Femur (tissue), 1 donor: ENCODE measurements at places on chromosomes 3 and 15.
A peak's percentile ranks its signal among the peaks of the same experiment; 100 is the strongest.

GRCh38 chr3:148914936-148915690 is 50.0 kb downstream of the CPA3 start:
- no peak for DNase-seq

- DNase-seq = no peak
Measured at GRCh38 chr3:148319960-148320359, 377.7 kb upstream of the AGTR1 start.

DNA sequence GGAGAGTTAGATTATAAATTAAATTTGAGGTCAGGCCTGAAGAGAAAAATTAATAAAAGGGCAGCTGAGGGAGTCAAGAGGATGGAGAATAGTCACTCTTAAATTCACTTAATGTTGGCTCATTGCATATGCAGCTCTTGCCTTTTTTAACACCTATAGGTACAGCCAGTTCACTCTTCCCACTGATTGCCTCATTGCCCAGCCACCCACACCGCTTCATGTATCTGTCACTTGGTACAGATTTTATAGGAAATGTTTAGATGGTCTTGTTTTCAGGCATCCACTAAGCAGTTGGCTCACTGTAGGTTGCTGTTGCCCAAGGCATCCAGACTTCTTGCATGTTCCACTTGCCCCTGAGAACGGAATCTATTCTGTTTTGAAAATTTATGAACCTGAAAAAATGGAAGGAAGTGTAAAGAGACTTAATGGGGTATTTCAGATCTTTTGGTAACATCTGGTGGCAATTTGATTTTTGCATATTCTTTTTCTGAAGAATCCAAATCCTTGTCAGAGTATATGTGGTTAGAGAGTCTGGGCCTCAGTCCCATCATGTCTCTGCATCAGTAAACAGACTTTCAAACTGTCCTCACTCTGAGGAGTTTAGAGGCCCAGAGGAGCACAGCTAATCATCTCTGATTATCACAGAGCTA is 151.9 kb downstream of the RBPMS2 start:
- DNase-seq = no peak

DNA sequence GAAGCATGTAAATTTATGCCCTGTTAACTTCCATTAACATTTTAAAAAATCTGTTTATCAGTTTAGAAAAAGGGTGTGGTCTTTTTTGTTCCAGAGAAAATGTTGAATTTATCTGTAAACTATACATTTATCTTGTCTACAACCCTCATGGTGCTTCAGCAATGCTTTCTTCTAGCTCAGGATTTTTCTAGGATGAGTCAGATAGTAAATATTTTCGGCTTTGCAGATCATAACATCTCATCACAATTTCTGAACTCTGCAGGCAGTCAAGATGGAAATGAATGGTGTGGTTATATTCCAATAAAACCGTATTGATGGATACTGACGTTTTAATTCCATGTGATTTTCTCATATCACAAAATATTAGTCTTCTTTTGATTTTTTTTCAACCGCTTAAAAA is 70.5 kb upstream of the FOXB1 start:
- DNase-seq = no peak

DNA sequence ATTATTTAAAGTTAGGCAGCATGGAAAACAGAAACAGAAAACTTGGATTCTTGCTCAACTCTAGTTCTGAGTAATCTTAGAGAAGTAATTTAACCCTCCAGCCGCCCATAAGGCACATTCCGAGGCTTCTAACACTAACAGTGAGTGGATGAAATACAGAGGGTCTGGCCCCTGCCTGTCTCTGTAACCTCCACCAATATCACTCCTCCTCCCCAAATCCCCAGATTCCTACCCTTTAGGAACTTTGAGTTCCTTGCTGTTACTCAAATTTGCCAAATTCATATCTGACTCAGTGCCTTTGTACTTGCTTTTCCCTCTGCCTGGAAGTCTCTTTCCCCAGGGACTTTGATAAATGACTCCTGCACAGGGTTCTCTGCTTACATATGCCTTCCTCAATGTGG is 112.5 kb upstream of the TGFBR2 start:
- no peak for DNase-seq

GRCh38 chr3:133937756-133938601 is 42.3 kb upstream of the RAB6B start:
- DNase-seq = peak; percentile 82

GRCh38 chr3:57826952-57827723 is 71.0 kb downstream of the SLMAP start:
- no peak for DNase-seq

DNA sequence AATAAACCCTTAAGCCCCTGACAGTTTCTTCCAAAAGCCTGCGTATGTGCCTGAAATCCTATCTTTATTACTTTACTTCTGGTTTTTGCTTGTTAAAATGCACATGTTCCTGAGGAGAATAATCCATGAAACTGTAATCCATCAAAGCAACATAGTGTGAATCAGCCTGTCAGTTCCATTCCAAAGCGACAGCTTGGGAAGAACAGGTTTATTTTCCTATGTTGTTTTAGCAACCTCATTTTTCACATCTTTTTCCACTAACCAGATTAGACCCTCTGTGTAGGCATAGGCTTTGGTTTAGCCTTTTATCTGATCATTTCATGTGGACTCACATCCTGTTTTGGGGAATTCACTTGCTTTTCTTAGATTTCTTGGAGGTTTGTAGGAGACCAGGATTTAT is 988.0 kb downstream of the SQOR start:
- DNase-seq = no peak

GRCh38 chr15:75182187-75183131 is 19.2 kb upstream of the C15orf39 start:
- no peak for DNase-seq

DNA sequence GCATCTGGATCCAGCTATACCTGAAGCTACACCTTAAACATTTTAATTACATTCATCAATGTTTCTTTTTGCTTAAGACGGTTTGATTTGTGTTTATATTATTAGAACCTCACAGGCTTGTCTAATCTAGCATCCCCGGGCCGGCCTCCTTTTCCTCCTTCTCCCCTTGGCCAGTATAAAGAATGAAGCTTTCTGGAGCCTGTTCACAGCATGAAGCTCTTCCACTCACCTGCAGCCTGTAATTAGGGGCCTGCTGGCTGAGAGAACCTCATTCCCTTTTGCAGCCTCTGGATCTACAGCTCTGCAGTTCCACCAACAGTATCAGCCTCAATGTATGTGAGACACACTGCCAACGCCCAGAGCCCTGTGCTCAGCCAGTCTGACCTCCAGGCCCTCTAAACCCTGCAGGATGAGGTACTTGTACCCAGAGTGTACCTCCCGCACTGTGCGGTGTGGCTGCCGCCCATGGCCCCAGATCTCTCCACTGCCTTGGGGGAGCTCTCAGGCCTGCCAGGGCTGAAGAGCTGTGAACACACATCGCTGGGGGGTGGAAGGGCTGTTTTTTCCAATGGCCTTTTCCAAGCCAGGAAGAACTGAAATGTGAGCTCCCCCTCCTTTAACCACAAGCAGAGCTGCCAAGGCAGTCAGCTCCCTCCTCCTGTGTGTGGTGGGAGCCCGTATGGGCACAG is 114.7 kb upstream of the ALDH1A3 start:
- DNase-seq = peak; percentile 89

- DNase-seq = peak; percentile 73
Measured at GRCh38 chr3:9864200-9864927, 15.7 kb downstream of the CIDEC start.

DNA sequence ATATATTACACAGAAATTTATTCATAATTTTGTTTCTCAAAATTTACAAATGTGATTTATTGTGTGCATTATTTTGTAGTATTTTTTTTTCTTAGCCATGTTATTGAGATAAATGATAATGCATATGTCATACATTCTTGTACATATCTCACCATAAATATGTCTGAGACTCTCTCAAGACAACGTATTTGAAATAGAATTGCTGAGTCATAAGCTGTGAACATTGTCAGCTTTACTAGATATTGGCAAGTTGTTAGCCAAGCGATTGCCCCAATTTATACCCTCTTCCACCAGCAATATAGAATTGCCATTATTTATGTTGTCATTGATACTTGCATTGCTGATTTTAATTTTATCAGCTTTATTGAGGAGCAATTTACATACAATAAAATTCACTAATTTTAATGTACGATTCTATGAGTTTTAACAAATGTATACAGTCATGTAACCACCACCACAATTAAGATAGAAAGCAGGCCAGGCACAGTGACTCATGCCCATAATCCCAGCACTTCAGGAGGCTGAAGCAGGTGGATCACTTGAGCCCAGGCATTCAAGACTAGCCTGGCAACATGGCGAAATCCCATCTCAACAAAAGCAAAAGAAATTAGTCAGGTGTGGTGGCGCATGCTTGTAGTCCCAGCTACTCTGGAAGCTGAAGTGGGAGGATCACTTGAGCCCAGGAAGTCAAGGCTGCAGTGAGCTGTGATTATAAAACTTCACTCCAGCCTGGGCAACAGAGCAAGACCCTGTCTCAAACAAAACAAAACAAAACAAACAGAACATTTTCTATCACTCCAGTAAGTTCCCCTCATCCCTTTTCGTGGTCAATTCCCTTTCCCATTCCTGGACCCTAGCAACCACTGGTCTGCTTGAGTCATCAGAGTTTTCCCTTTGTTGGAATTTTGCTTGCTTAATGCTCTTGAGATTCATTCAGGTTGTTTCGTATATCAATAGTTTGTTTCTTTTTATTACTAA is 373.1 kb downstream of the MFSD1 start:
- DNase-seq = no peak

- DNase-seq = no peak
Measured at GRCh38 chr3:21898316-21898715, 147.3 kb upstream of the ZNF385D start.

DNA sequence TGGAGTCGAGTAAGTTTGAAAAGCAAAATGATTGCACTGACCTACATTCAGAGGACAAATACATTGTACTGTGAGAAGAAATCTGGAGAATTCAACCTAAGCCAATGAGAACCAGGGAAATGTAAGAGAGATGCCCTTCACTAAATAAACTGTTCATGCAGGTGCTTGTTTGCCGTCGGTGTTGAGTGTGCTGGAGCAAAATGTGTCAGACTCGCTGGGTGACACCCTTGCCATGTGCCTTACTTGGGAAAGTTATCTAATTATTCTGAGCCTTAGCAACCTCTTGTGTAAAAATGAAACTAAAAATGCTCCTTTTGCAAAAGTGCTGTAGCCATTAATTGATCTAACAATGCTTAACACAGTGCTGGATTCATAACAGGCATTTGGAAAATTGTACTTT is 140.4 kb downstream of the GABRB3 start:
- no peak for DNase-seq

DNA sequence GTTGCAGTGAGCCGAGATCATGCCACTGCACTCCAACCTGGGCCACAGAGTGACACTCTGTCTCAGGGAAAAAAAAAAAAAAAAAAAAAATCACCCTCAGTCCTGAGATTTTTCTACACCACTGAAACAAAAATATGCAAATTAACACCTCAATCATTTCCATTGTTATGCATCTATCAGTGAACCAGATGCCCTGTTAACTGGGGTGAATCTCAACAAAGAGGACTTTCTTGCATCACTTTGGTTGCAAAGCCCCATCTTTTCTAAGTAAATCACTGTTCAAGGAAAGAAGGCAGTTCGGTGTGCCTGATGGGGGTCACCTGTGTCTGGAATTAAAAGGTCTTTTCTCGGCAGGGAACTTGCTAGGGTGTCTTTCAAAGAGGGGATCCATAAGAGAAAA is 421.6 kb downstream of the EPHB1 start:
- no peak for DNase-seq
